ENCODE measurements at places on chromosomes 12 and 14.

- no peak for DNase-seq
Measured at GRCh38 chr14:101276309-101277091, 284.8 kb upstream of the DIO3 start.

GRCh38 chr12:129862561-129863175, 41.2 kb downstream of the TMEM132D start:
- no peak for DNase-seq

GRCh38 chr12:28781671-28782652, 367.1 kb upstream of the FAR2 start:
- no peak for DNase-seq

DNA sequence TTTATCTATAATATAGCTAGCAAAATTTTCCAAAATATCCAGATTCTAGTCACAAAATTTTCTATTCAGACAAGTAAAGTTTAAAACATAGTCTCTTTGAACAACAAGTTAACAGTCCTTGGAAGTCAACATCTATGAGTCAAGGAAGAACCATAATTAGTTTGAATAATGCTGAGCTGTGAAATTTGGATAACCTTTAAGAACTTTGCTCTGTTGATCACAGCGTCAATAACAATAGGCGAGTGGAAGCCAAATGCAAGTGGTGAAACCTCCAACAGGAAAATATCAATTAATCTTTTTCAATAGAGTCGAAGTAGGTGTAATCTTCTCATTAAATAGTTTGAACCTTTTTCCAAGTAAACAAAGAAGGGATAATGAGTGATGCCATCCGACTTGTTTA, 466.6 kb downstream of the FOXG1 start:
- no peak for DNase-seq

DNA sequence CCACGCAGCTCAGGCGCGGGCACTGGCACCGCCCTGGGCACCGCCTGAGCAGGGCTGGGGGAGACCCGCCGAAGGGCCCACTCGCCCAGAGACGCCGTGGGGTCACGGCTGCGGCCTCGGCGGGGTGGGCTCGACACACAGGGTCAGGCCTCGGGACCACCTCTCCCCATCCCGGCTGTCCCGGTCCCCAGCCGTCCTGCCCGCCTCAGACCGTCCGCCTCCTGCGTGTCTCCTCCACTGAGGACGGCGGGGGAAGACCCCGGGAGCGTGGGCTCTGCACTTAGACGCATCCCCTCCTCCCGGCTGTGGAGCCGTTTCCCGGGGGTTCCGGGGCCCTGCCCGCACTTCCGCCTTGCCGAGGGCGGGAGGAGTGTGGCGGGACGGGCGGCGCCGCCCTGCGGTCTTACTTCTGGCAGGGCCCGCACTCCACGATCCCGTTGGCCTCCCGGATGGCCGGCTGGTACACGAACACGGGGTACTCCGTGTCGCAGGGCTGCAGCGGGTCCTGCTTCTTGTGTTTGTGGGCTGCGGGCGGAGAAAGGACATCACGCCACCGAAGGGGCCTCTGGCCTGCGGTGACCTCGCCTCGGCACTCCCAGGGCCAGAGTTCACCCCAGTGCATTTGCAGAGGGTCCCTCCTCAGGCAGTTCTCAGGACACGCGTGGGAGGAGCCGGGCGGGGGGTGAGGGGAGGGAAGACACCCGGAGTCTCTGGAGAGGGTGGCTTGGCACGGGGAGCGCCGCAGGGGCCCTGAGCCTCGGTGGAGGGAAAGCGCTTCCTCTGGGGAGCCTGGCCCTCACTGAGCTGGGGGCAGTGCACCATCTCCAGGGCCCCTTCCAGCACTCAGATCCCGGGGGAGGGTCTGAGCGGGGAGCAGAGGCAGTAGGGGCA, 23.1 kb upstream of the LRTM2 start:
- no peak for DNase-seq

DNA sequence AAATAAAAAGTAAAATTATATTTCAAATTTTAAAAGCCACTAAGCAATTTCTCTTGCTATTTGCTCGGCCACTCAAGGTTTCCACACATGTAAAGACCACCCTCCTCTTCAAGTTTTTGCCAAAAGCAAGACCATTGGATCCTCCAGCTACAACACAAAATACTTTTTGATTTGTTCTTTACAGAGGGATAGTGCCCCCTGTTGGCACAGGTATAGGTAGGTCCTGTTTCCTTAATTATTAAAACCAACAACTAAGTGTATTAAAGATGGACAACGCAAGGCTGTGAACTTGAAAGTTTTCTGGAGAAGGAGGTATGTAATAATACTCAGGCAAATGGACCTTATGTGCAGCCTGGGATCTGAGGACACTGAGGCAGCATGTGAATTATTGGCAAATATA, 23.8 kb downstream of the ATP6V1D start:
- no peak for DNase-seq

GRCh38 chr14:77281852-77282410, 10.9 kb upstream of the NGB start:
- no peak for DNase-seq

GRCh38 chr12:124917841-124918621, 3.6 kb upstream of the UBC start:
- DNase-seq = no peak

DNA sequence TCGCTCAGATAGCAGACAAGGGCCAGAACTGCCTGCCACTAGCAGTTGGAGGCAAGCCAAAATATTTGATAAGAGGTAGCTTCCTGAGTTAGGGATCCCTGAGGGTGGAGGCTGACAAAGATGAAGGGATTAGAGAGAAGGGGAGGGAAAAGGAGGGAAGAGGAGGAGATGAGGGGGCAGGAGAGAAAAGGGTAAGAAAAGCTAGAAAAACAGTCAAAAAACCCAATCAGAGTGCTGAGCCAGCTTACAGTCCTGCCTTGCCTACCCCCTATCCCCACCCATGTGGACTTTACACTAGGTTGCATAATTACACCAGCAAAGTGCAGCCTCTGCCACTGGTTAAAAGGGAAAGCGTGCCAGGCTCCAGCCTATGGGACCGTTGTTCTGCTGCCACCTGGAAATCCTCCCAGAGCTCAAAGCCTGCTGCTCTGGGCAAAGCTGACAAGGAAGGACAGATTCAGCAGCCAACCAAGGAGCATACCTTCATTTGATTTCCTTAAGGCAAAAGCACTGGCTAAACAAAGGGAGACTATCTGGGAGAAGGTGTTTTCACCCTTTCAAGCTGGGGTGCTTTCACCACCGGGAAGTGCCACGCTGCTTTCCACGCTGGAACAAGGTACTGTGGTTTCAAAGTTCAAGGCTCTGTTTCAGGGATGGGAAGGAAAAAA, 3.8 kb upstream of the NUMB start:
- DNase-seq = no peak

- no peak for DNase-seq
Measured at GRCh38 chr12:62533087-62533754, 66.6 kb downstream of the MON2 start.

GRCh38 chr12:72278894-72279293, 6.7 kb downstream of the TRHDE start:
- no peak for DNase-seq

- peak; percentile 61 for DNase-seq
Measured at GRCh38 chr12:71503579-71504391, 64.2 kb downstream of the LGR5 start.

DNA sequence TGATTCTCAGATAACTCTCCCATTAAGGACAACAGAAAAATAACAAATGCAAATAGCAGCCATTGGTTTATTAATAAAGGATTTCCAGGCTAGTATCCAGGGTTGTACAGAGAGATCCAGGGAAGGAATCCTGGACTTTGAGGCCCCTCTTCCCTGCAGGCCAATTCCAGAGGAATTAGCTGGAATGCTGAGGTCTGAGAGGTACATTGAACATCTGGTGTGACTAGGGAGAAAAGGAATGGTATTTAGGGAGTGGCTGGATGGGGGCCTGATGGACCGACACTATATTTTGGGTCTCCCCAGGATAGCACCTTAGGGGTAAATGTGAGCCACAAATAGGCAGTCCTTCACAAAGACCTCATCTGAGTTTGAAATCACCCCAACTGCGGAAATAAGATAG, 924.5 kb downstream of the AACS start:
- DNase-seq = no peak

- no peak for DNase-seq
Measured at GRCh38 chr12:50507930-50508329, 3.1 kb downstream of the DIP2B start.

DNA sequence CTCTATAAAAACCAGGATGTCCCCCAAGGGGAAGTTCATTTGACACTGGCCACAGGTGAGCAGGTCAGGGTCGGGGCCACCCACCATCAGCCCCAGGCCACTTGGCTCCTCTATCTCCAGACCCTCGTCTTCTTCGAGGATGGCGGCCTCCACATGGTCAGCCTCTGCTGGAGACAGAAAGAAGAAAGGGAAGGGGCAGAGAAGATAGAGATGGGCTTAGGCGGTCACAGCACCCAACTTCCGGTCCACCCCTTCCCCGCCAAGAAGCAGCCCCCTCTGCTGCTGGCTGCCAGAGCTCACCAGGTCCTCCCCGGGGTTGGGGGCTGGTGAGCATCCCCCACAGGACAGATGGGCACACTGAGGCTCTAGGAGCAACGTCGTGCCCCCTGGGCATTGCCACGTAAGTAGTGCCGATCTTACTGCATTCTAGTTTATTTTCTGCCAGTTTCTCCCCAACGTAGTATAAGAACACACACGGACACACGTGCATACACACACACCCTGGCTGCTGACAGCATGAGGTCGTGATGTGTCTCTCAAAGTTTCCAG, 14.2 kb downstream of the BCL11B start:
- DNase-seq = no peak

DNA sequence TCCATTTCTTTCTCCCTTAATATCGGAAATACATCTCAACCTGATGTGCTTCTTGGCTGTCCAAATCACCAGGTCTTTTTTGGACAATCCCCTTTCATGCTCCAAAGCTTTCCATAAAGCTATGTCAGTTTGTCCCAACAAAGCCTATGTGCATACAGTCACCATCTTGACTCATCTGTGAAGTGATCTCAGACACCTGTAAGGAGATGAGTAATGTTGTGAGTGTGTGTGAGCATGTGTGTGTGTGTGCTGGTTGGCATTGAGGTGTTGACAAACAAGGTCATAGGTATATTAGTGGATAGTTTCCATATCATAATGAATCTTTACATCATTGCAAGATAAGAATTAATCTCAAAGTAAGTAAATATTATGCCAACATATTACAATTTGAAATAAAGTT, 1243.3 kb upstream of the SEL1L start:
- no peak for DNase-seq

GRCh38 chr14:101083564-101084435, 180.3 kb upstream of the RTL1 start:
- DNase-seq = no peak

- DNase-seq = no peak
Measured at GRCh38 chr12:113050795-113051194, 5.7 kb upstream of the DTX1 start.

DNA sequence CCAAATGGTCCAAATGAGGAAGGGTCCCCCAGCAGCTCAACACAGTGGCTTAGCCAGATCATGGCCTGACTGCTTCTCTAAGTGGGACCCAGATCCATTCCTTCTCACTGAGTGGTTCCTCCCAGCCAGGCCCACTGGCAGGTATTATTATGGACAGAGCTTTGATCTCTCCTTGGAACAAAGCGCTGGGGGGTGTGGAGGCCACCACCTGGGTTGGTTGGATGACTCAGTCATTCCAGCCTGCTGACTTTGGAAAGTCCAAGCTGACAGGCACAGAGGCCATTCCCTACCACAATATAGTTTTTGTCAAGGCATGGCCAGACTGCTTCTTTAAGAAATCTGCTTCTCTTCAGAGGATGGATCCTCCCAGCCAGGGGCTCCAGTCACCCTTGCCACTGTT, 341.1 kb downstream of the BTG1 start:
- no peak for DNase-seq

GRCh38 chr14:89089330-89089729, 264.9 kb downstream of the TTC8 start:
- no peak for DNase-seq
